ENCODE measurements at places on chromosomes 1 and 21.

- DNase-seq: no peak
These were observed 7.6 kb downstream of the LAPTM5 start for GRCh38 chr1:30749691-30750583.

DNA sequence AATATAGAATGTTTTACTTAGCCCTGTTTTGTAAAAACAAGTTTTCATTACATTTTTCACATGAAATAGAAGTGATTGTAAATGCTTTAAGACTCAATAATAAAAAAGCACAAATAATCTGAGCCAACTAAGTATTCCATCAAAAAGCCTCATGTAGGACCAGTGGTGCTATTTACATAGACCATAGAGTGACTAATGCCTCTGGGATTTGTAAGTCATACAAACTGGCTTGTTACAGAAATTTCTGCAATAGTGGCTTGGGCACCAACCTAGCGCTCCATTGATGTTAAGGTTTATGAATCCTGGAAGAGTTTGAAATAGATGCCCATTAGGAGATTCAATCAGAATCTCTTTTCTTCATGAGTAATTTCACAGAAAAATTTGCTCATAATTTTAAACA is 31.9 kb downstream of the ZMYM1 start:
- peak; percentile 84 for DNase-seq

DNA sequence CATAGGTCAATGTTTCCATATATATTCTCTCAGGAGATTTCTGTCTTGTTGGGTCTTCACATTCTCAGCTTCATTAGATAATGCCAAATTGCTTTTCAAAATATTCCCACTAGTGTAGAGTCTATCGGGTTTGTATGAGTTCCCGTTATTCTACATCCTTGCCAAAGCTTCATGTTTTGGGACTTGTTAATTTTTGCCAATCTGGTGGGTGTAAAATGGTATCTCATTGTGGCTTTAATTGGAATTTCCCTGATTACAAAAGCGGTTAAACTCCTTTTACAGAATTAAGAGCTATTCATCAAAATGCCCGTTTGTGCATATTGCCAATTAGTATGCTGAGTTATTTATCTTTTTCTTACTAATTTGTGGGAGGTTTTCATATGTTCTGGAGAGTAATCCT is 708.4 kb upstream of the ADAMTS5 start:
- DNase-seq: no peak

- DNase-seq: no peak
These were observed 75.8 kb upstream of the WNT4 start for GRCh38 chr1:22218618-22219250.

DNA sequence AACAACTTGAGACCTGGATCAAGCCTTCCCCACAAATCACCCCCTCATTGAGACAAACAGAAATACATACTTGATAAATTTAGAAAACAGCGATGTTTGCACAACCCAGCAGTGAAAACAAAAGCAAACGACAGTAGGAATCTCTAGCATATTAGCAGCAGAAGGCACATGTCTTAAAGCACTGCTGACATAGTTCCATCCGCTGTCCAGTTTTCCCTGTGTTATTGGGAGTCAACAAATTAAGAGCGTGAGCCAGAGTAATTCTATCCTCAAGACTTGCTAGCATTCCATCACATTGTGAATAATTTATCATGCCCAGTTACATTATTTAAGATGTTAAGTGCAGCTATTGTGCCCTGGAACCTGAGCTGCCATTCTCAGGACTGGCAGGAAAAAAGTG is 55.3 kb downstream of the IGSF5 start:
- no peak for DNase-seq

GRCh38 chr1:218025454-218025853 is 259.6 kb upstream of the RRP15 start:
- DNase-seq: peak; percentile 92

DNA sequence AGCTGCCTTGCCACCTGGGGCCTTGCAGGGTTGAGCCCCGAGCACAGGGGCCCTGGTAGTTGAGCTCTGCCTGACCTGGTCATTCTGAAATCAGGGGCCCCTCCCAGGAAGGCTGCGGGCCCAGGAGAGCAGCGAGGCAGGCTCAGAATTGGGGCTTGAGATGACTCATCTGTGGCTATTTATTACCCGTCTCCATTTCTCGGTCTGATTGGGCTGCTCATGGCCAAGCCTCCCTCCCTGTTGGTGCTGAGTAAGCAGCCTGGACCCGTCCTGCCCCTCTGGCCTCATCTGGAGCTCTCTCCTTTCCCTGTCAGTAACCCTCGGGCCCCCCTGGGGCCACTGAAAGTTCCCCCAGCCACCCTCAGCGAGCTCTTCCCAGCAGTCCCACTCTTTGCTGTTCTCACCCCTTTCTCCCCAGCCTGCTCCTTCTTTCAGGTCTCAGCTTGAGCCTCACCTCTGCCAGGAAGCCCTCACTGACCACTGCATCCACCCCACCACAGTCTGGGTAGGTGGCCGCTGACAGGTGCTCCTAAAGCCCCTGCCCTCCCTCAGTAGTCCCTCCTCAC is 11.0 kb upstream of the TNFRSF8 start:
- peak; percentile 88 for DNase-seq

DNA sequence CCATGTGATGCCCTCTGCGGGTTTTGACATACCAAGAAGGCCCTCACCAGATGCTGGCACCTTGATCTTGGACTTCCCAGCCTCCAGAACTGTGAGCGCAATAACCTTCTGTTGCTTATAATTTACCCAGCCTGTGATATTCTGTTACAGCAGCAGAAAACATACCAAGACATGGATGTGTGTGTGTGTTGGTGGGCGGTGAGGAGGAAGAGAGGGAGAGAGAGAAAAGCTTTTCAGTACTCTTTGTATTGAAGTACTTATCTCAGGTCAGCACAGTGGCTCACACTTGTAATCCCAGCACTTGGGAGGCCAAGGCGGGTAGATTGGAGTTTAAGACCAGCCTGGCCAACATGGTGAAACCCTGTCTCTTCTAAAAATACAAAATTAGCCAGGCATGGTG is 23.1 kb downstream of the TRAPPC10 start:
- DNase-seq: no peak
